ENCODE measurements at places on chromosomes 1 and 21.

DNA sequence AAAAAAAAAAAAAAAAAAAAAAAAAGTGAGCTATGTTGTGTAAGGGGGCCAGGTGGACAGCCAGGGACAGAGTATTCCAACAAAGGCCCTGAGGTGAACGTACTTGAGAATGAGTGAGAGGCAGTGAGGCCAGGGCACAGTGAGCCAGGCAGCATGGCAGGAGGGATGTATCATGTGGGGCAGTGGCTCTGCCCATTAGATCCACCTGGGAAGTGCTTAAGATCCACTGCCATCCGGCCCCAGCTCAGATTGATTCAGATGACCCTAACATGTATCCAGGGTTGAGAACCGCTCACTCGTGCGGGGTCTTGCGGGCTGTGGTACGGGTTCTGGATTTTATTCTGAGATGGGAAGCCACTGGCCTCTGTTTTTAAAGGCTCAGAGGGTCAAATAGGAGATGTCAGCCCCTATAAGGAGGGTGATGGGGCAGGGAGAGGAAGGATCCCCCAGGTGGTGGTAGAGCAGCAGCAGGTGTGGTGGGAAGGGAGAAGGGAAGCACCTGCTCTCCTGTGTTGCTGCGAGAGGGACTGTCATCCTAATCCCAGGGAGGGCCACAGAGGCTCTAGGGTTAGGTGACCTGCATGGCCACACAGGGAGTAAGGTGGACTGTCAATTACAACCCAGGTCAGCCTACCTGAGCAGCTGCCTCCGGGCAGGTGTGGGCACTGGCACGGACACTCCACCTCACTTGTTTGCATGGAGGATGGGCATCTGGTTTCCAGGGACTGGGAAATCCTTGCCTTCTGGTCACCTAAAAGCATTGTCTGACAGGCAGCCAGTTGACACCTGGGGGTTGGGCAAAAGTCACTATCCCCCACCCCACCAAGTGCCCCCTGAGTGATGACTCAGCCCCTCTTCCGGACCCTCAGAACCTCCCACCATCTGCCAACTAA is 31.6 kb downstream of the CDK18 start:
- no peak for DNase-seq

GRCh38 chr1:150282558-150282958 is 204 bp downstream of the CIART start:
- DNase-seq, result no peak

GRCh38 chr1:109847251-109847650 is 63.4 kb upstream of the CSF1 start:
- no peak for DNase-seq

- peak; percentile 46 for DNase-seq
Measured at GRCh38 chr1:29235955-29236711, at the start of gene PTPRU. PTPRU (plus strand) TSS chr1:29236522; CDS start chr1:29236645, 123 bp downstream.

All from RCC 7860 (cell line).